ENCODE measurements at places on chromosomes 12 and 14.

- DNase-seq: no peak
These were observed 9.7 kb upstream of the IFI27 start for GRCh38 chr14:94100847-94101246.

- no peak for DNase-seq
These were observed 107.2 kb downstream of the DUSP6 start for GRCh38 chr12:89245090-89245489.

DNA sequence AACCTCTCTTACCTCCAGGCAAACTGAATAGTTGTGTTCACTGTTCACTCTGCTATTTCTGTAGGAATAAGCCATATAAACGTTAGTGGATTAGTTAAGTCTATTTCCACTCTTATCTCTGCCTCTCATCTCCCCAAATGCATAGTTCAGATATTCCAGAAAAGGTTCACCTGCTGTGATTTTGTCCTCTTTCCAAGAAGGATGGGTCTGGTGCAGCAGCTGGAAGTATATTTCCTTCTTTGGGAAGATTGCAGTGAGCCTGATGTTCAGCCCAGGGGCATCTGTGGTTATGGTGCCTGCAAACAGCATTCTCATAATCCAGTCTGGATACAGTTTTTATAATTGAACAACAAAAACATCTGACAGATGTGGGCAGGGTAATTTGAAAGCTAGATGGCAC is 97.7 kb downstream of the TPH2 start:
- no peak for DNase-seq

GRCh38 chr12:15050659-15051058 is 77.8 kb downstream of the PDE6H start:
- DNase-seq: no peak

GRCh38 chr12:11561411-11561810 is 88.1 kb upstream of the ETV6 start:
- no peak for DNase-seq

All from renal cortex interstitium (tissue), 15 donors.